ENCODE measurements at places on chromosomes 7 and 10.

DNA sequence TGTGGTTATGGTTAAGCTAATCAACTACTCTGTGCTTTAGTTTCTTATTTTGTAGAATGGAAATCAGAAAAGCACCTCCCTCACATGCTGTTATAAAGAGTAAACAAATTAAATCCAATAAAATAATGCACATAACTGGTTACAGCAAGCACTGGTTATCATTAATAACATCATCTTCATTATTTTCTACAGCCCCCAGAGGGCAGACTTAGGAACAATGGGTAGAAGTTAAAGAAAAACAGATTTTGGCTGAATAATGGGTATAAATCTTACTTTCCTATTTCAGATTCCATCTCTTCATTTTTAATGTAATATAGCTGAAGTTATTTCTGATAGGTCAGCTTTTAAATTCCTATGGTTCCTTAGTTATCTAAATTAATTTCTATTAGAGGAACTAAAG, 126.5 kb downstream of the DOCK4 start:
- DNase-seq = no peak

DNA sequence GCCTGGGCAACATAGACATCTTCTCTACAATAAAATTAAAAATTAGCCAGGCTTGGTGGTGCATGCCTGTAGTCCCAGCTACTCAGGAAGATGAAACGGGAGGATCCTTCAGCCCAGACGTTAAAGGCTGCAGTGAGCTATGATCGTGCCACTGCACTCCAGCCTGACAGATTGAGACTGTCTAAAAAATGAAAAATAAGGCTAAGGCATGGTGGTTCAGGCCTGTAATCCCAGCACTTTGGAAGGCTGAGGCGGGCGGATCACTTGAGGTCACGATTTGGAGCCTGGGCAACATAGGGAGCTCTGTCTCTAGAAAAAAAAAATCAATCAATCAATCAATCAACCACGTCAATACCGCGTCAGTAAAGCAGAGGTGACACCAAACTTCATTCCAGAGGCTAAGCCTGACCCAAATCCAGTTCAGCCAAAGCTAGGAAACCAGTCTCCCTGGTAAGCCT, 31.1 kb downstream of the MRPS24 start:
- DNase-seq = no peak

- no peak for DNase-seq
Observed at GRCh38 chr10:30185916-30186315, 126.5 kb upstream of the JCAD start.

DNA sequence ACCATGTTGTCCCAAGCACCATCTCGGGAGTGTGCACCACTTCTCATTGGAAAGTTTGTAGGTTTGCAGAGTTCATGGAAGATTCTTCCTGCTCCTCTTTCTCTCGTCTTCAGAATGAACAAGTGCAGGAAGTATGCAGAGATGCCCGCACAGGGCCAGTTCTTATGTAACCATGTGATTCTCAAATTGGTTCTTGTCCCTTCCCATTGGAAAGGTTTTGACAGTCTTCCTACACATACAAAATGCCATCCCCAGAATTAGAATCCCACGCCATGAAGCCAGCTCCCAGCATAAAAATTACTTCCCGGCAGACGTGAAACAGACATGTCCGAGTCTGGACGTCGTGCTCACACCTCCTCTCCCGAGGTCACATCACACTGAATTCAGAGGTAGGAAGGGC, 251.6 kb downstream of the ELMO1 start:
- DNase-seq = no peak

- DNase-seq = no peak
Observed at GRCh38 chr7:85890244-85890811, 703.5 kb upstream of the SEMA3D start.

GRCh38 chr10:79158402-79159097, 89.8 kb downstream of the ZMIZ1 start:
- no peak for DNase-seq

- DNase-seq = no peak
Observed at GRCh38 chr7:95933618-95934017, 161.3 kb downstream of the DYNC1I1 start.

GRCh38 chr10:34346516-34347100, 468.5 kb downstream of the PARD3 start:
- DNase-seq = no peak

- no peak for DNase-seq
Observed at GRCh38 chr7:50397320-50397970, 52.7 kb downstream of the FIGNL1 start.

GRCh38 chr7:139183251-139183650, 47.8 kb upstream of the UBN2 start:
- no peak for DNase-seq

DNA sequence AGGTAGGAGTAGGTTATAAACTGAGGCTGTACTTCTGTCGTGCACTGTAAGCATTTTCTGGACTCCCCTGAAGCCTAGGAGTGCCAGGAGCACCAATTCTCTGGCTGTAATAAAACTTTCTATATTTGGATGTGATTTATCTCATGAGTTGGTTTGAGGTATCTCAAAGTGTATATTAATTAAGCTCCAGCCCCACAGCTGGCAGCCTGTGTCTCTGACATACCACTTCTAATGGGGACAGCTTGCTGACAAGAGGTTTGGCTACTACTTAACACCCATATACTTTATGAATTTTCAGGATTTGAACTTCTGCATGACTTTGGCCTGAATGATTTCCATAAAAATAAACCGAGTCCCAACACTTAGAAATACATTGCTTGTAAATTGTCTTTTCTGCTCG, 35.2 kb downstream of the CFAP58 start:
- no peak for DNase-seq

- no peak for DNase-seq
Observed at GRCh38 chr7:36298106-36298505, 91.6 kb upstream of the ANLN start.

DNA sequence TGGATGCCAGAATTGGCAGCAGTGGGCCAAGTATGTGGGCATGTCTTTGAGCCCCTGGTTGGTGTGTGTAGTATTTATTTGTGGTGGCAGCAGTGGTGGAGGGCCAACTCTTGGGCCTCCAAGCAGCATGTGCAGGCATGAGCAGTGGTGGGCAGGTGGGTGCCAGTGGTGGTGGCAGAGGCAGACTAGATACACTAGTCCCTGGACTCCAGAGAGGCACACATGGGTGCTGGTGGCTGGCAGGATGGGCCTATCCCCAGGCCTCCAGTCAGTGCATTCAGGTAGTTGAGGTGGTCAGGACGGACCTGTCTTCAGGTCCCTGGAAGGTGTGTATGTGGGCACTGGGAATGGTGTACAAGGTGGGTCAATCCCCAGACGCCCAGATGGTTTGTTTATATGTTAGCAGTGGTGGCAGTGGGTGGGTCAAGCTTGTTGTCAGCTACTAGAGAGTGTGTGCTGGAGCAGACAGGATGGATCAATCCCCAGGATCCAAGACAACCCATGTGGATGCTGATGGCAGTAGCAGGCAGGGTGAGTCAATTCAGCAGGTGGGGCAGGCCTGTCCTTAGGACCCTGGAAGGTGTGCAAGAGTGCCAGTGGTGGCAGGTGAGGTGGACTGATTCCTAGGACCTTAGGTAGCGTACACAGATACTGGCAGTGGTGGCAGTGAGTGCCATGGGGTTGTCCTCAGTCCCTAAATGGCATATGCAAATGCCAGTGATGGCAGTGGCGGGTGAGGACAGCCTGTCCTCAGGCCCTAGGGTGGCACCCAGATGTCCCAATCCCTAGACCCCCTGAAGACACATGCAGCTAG, 294.3 kb downstream of the RPS24 start:
- no peak for DNase-seq

DNA sequence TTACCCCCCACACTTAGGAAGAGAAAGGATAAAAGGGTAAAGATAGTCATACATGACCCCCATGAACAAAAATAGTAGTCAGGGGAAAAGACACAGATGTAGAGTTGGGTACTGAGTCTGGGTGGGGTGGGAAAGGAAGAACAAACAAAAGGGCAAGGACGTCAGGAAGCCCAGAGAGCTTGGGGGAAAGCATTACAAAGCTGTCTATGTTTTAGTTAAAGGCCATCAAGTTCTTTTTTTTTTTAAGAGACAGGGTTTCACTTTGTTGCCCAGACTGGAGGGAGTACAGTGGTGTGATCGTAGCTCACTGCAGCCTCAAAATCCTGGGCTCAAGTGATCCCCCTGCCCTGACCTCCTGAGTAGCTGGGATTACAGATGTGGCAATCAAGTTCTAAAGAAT, 98.4 kb upstream of the PDLIM1 start:
- no peak for DNase-seq

- DNase-seq = no peak
Observed at GRCh38 chr10:20948686-20949327, 51.7 kb upstream of the NEBL start.

- DNase-seq = no peak
Observed at GRCh38 chr7:116225860-116226259, 15.5 kb downstream of the TES start.

GRCh38 chr7:26149391-26149977, 2.5 kb upstream of the NFE2L3 start:
- DNase-seq = no peak

GRCh38 chr10:101887775-101888174, 44.2 kb upstream of the KCNIP2 start:
- DNase-seq = no peak

DNA sequence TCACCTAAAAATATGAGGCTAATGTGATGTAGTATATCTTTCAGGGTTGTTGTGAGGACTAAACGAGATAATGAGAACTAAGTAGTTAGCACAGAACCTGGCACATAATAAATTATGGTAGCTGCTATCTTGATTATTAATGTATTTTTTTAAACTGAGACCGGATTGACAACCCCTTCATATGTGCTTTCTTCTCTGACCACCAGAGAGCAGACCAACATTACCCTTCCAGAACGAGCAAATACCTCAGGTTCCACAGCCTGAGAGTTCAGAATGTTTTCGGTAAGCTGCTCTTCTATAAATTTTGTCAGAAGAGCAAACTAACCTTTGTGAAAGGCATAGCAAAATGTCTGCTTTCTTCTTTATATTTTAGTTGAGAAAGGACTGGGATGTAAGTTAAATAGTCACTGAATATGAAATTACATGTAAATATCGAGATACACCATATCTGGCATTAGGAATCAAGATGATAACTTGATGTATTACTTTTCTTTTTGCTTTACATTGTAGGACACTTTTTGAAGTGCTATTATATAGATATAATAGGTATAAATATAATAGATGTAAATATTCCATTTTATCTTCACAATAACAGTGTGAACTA, 13.6 kb upstream of the BPGM start:
- DNase-seq = no peak

GRCh38 chr7:144885478-144885877, 49.6 kb upstream of the TPK1 start:
- no peak for DNase-seq

DNA sequence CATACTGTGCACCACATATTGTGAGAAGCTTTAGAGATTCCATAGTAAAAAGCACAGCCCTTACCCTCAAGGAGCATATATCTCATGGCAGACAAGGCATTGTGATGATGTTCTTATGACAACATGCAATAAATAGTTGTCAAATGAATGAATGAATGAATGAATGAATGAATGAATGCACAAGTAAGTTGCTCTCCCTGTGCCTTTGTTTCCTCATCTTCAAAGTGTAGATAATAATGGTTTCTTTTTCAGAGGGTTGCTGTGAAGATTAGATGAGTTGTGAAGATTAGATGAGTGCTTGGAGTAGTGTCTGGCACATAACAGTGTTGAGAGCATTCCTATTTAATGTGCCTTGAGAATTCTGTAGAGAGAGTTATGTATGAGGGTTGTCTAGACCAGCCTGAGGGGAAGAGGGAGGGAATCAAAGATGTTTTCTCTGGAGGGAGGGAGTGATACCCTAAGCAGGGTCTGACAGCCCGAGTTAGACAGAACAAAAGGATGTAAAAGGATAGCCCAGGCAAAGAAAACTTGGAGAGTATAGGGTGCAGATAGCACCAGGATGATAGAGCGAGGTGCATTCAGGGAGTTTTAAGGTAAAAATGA, 217.2 kb downstream of the RELN start:
- no peak for DNase-seq

DNA sequence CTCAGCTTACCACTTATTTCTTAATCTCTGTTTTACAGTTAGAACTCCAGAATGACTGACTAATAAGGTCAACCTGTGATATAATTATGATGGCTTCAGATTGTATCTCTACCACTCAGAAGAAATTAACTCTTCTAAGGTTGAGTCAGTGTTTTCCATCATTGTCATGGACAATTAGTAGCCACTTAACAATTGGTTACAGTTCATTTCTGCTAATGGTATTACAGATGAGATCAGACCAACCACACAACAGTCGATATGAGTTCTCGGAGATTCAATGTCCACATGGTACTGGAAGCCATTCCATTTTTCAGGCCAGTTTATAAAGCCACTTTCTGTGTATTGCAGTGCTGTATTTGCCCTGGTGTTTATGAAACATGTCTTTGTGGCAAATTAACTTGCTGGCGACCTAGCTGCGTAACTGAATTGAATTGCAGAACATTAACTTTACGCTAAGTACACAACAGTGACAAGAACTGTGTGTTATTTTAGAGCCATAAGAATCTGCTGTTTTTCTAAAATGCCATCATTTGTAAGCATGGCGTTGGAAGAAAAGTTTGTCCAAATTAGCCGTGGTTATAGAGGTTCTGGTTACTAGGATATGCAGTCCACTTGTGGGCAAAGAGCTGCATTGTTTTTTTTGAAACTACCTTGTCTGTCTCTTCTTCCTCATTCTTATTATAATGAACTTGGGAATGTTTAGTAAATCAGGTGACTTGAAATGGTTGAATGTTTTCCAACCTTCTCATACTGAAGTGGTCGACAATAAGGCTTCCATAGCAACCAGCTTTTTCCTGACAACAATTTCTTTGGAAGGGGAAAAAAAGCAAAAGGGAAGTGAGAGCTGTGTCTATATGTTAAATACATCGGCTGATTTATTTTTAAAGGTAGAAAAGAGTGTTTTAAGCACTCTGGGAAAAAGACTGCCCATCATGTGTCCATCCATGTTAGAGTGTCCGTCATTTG, 76.4 kb downstream of the CELF2 start:
- DNase-seq = no peak

GRCh38 chr10:21675157-21675796, 141.2 kb downstream of the MLLT10 start:
- DNase-seq = no peak

DNA sequence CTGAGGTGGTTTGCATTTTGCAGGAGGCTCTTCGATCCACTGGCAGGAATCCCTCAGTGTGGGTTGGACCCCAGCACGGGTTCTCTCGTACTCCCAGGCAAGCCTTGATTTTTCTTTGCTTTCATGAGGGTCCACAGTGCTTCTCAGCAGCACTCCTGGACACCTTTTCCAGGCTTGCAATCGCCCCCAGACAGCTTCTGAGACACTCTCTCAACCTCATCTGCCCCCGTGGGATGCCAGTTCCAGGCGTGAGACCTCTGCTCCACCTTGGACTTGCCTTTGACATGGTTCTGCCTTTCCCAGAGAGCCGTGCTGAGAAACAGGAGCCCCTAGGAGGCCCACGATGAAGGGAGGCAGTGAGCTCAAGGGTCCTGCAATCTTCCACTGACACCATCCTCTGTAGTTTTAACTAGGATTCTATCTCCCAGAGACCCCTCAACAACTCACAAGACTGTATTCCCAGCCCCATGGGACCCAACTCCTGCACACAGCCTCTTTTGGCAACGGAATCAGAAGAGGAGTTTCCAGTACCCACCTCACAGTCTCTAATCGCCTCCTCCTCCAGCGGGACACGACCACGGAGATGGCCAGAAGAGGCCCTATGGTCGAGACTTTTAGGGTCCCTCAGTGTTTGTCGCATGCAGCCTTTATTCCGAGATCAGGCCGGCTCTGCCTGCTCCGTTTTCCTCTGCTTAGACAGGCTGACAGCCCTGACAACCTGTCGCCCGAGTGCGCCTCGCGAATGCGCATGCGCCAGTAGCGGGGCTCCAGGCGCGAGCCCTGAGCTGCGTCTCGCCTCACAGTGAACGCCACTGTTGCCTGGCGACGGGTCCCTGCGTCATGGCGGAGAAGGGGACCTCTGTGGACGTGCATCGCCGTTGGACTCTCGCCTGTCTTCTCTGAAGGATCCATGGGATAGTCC, 26.0 kb upstream of the ZNF273 start:
- peak; percentile 65 for DNase-seq
